ENCODE measurements at places on chromosomes 5 and 9. TPM values are rescaled to one million over a fixed set of nuclear protein-coding genes. Genes with fewer than 3 reads are reported as not detected.

PPP2R2B gene
- total RNA-seq: under 0.01 TPM

PRSS3 gene
- total RNA-seq: 0.79 TPM

SLCO6A1 gene
- not detected for total RNA-seq

GBGT1 gene
- 3.9 TPM for total RNA-seq
